ENCODE measurements at places on chromosomes 13 and 19.

- DNase-seq = no peak
Measured at GRCh38 chr19:30686826-30687566, 314.8 kb downstream of the ZNF536 start.

DNA sequence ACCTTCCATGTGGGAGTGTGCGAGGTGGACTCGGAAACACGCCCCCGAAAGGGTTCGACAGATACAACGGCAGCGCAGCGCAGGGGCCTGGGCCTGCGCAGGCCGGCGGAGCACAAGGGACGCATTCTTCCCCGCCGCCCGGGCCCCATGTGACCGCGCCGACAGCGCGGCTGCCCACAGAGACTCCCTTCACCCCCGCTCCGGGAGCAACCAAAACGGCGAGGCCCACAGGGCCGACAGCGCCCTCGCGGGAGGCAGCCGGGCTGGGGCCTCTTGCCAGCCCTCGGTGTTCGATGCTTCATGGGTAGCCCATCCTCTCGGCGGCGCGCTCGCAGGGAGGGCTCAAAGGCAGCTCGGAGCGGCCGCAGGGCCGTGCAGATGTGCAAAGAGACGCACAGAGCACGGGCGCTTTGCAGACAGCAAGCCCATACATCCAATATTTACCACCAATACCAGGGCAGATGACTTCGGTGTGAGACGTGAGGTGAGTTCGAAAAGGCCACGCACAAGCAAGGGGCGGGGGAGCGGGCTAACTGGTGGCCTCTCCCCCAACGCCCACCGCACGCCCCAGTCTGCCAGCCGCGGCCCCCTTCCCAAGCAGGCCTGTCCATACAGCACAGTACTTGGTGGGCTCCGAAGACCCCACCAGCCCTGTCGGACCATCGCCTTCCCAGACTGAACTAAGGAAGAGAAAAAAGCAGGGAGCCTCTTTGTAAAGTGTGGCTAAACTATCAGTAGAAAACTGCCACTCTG lies 89.9 kb downstream of the CRYL1 start:
- DNase-seq = no peak

- no peak for DNase-seq
Measured at GRCh38 chr13:37640499-37640898, 41.9 kb upstream of the POSTN start.

- DNase-seq = no peak
Measured at GRCh38 chr13:33536601-33537000, 251.0 kb upstream of the STARD13 start.

DNA sequence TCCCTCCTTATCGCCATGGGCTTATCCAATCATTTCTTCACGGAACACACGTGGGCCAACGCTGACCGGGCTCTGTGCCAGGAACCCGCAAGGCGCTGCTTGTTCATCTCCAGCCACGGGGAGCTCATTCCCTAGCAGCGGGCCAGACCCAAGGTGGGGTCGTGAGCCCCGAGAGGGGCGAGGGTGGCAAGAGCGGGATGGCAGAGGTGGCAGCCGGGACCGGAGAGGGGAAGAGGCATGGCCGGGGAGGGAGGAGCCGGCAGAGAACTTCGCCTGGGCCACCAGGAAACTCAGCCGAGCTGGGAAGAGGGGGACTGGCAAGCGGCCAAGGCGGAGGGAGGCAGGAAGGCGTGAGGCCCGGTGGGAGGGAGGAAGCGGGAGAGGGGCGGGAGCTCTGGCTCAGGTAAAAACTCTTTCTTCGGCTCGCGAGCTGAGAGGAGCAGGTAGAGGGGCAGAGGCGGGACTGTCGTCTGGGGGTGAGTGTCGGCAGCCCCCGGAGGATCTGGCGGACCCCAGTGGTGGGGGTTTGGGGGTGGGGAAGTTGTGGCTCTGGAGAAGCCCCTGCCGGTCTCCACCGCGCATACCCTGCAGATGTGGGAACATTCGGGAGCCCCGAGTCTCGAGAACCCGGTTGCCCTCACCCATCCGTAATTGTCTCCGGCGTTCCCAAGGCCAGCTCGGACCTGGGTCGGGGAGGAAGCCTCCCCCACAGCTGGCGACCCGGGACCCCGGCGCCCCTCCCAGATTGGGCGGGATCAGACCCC lies at the start of gene B3GNT3:
B3GNT3 (plus strand) TSS at position 408 of the 764 bp plus-strand sequence. CDS start 12,670 bp downstream, outside the sequence.
- DNase-seq = peak; percentile 29

DNA sequence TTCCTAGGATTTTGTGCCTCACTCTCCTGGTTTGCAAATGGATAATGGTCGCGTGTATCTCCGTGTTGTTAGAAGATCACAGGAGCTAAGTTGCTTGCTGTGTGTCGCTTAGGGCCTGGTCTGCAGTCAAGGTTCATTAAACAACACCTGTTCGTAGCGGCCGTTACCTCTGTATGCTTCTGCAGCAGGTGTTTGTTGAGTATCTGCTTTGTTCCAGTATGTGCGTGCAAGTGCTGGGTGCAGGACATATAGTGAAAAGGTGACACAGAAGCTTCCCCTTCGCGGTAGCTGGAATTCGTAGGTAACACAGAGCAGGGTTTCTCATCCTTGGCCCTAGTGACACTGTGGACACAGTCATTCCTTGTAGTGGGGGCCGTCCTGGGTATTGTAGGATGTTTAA lies 5.4 kb downstream of the MED25 start:
- no peak for DNase-seq

DNA sequence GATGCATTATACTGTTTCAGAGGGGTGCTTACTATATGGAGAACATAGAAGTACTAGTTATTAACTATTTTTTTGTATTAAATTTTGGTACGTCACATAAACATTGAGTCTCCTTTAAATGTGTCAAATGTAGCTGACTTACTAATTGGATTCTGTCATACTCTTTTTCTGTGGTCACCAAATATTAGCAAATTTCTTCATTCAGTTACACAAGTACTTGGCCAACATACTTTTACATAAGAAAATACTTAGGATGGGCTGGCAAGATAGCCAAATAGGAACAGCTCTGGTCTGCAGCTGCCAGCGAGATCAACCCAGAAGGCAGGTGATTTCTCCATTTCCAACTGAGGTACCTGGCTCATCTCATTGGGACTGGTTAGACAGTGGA lies 19.2 kb downstream of the LPAR6 start:
- DNase-seq = no peak

- no peak for DNase-seq
Measured at GRCh38 chr19:30388819-30389218, 16.6 kb downstream of the ZNF536 start.

DNA sequence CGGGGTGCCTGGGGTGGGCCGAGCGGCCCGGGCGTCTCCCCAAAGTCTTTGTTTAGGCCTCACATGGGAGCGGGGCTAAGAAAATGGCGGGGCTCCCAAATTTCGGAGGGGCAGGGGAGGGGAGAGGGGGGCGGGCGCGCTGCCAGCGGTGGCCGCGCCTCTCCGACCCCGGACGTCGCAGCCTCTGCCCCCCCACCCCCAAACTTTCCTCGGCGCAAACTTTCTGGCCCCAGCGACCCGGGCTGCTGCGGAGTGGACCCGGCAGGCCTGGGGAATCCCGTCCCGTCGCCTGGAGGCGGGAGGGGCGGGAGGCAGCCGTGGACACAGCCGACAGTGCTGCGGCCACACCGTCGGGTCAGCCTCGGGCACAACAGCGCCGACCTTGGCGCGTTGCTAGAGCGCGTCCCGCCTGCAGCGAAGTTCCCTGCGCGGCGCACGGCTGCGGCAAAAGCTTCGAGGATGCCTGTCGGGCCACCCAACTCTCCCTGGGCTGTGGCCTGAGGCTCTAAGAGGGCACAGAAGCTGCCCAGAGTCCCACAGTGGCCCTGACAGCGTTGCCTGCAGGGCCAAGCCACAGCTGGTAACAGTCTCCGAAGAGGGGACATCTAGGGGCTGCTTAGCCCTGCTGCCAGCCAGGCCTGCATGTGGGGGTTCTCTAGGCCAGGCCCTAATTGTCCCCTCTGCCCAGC lies 1.3 kb downstream of the NFIX start:
- no peak for DNase-seq

DNA sequence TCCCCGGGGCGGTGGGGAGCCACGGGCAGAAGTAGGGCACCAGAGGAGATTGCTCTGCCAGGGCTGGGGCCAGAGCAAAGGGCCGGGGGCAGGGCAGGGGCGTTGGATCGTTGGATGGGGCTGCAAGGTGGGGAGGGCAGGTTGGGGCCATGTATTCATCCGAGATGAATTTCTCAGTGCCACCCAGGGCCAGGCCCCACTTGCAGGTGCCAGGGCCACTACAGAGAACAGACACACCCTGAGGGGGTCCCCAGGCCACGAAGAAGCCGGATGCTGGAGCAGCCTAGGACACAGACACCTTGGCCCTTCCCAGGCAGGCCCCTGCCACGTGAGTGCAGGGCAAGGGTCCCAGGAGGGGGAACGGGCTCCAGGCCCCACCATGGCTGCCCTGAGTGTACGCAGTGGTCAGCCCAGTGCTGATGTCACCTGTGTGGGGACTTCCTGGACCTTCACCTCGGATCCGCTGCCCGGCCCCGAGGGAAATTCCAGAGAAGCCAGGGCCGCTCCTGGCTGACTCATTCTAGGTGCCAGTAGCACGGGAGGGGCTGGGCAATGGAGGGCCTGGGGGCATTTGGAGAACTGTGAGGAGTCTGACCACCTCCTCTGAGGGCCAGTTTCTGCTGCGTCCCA lies 9.6 kb upstream of the SBNO2 start:
- DNase-seq = no peak

DNA sequence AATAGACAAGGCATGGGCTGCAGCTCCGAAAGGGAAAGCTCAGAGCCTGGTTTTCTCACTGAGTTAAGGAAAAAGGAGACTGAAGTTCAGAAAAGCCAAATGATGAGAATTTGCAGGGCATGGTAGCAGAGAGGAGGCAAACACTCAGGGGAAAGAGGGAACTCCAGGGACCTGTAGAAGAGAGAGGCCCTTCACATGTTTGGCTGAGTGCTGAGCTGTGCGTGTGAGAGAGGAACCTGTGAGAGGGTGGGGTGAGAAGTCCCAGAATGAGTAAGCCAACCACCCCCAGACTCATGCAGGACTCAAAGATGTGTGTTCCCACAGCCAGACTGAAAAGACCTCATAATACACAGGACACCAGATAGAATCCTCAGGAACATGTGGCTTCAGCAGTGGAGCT lies 2.8 kb upstream of the CRYL1 start:
- DNase-seq = peak; percentile 40

- DNase-seq = no peak
Measured at GRCh38 chr13:28575200-28575599, 80.3 kb upstream of the FLT1 start.

DNA sequence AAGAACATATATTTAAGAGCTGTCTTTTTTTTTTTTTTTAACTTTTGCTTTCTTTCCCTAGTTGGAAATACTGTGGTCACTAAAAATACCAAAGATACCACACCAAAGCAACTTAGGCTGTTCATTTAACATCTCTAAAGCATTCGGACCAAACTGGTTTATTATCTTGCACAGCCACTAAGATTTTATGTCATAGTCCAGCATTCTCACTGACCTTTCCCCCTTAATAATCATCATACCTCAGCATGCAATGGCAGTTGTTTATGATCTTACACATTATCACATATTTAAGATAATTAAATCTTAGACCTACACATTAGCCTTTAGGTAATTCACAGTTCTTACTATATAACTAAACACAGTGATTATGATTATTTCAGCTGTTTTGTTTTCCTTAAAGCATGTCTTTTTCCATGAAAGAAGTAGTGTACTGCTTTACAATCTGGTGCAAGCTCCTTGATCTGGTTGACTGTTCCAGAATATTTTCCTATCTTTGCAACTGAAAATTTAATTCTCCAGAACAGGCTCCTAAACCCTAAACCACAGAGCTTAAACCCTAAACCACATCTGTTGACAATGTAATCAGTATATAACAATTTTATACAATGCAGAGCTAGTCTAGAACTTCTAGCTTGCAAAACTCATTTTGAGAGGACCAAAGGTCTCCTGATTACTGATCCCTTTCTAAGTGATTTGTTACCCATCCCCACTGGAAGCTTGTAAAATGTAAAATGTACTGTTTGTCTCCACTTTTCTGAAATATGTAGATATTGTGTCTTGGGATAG lies 74.2 kb downstream of the CDK8 start:
- no peak for DNase-seq

DNA sequence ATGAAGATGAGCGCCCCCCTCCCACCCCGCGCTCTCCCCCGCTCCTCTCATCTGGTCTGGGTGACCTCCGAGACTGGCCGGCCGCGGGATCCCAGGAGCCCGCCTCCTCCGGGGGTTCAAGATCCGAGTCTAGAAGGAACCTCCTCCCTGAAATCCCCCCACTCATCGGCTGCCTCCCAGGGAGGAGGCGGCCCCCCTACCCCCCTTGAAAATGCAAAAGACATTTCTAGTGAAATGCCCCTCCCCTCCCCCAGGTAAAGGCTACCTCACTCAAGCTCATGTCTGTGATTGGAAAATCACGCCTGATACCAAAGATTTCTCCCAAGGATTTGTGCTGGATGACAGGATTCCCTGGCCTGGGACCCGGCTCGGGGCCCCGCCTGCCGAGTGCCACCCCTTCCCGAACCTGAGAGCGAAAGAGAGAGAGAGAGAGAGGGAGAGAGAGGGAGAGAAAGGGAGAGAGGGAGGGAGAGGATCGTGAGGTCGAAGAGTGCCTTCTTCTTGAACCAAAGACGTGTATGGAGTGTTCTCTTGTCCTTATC lies 23.4 kb downstream of the ONECUT3 start:
- no peak for DNase-seq

GRCh38 chr19:369256-369655 lies 24.7 kb upstream of the MIER2 start:
- DNase-seq = no peak

- DNase-seq = peak; percentile 90
Measured at GRCh38 chr19:4186087-4186993, 3.9 kb downstream of the ANKRD24 start.

DNA sequence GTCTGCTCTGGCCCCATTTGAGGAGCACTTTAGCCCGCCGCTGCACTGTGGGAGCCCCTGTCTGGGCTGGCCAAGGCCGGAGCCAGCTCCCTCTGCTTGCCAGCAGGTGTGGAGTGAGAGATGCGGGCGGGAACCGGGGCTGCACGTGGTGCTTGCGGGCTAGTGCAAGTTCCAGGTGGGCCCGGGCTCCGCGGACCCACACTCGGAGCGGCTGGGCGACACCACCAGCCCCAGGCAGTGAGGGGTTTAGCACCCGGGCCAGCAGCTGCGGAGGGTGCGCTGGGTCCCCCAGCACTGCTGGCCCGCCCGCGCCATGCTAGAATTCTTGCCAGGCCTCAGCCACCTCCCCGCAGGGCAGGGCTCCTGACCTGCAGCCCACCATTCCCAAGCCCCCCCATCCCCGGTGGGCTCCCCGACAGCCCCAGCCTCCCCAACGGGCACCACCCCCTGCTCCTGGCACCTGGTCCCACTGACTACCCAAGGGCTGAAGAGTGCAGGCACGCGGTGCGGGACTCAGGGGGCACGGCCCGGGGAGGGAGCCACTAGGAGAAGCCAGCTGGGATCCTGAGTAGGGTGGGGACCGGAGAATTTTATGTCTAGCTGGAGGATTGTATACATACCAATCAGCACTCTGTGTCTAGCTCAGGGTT lies 19.1 kb downstream of the COMMD6 start:
- DNase-seq = no peak

DNA sequence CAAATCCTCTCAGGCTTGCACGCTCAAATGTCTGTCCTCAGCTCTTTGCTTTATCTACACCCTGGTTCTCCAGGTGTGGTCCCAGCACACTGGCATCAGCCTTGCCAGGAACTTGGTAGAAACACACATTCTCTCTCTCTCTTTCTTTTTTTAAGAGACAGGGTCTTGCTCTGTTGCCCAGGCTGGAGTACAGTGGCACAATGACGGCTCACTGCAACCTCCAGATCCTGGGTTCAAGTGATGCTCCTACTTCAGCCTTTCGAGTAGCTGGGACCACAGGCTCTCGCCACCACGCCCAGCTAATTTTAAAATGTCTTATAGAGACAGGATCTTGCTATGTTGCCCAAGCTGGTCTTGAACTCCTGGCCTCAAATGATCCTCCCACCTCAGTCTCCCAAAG lies 20.8 kb downstream of the ADGRL1 start:
- DNase-seq = no peak

- no peak for DNase-seq
Measured at GRCh38 chr13:62193919-62194318, 778.3 kb upstream of the PCDH20 start.

All from activated CD4-positive, alpha-beta T cell treated with anti-CD3 and anti-CD28 coated beads for 48 hours (primary cell).